ENCODE measurements at places on chromosomes 4 and X.

DNA sequence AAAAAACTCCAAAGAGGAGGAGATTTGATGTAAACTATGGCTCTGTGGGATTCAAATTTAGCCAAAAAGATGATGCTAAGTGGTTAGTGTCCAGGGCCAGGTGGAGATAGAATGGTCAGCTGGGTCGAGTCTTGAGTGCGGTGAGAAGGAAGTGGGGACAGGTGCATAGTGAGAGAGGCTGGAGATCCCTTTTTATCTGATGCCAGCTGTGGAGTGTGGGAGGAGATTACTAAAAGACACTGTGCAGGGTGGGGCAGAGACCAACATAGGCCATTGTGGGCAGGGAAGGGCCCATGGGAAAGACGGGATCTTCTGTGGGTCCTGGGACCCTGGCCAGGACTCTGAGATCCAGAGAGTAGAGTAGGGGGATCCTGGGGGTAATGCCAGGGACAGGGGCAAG, 34.6 kb upstream of the LEF1 start:
- DNase-seq, result no peak

GRCh38 chr4:156694413-156694812, 277.2 kb downstream of the PDGFC start:
- DNase-seq, result no peak

- no peak for DNase-seq
These were observed 1068.8 kb downstream of the ARAP2 start for GRCh38 chr4:35175487-35175886.

DNA sequence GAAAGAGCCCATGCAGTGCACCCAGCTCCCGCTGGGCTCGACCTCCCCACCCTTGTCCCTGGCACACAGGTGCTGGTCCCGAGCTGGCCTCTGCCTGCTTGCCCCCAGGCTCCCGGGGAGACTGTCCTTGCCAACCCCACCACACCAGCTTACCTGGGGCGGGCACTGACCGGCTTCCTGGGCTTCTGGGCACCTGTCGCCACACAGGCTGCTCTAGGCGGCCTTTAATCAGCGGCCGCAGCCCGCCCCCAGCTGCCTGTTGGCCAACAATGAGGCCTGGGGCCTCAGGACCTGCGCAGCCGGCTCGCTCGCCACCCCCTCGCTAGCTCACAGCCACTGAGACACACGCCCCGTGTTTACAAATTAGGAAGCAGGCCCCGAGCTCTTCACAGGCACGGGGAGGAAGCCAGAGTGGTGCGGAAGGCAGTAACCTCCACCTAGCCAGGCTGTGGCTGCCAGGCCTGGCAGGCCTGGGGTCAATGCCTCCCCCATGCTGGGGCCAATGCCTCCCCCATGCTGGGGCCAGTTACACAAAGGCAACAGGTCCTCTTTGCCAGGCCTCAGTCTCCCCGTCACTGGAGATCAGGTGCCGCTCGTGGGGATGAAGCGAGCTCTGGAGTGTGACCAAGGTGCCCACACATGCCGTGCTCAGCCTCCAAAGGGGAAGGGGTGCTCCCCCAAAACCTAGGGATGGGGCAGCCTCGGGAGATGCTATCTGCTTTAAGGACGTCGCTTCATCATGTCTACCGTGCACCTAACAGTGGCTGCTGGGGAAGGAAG, at the start of gene TREX2:
TSS of gene TREX2 (minus strand) at position 201 of the 780 bp plus-strand sequence. CDS start 626 bp downstream, outside the sequence.
- DNase-seq, result no peak

- DNase-seq, result no peak
These were observed 216.0 kb downstream of the GRID2 start for GRCh38 chr4:92519727-92520126.

Measured in ACHN (cell line).